ENCODE measurements at places on chromosomes 13 and 19.

GRCh38 chr13:70816853-70817252 lies 708.6 kb upstream of the KLHL1 start:
- DNase-seq = no peak

- DNase-seq = no peak
Measured at GRCh38 chr13:49499889-49500660, 4.3 kb downstream of the PHF11 start.

GRCh38 chr13:110306340-110306959 lies 507 bp downstream of the COL4A1 start:
- DNase-seq = no peak

GRCh38 chr13:32086791-32087441 lies 55.3 kb downstream of the FRY start:
- DNase-seq = no peak

DNA sequence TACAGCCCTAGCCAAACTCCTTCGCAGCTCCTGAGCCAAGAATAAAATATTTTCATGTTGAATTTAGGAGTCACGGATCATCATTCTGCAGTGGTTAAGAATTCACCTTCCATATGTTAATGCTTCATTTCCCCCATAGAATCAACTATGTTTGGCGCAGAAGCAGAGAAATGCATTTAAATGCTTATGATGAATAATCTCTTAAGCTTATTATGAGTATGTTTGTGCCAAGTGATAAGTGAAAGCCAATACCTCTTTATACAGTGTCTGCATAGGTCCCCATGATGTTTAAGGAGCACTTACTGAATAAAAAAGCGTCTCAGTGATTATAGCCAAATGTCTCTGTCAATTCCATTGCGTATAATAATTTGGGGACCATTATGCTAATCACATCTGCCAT lies 32.7 kb upstream of the POMP start:
- no peak for DNase-seq

- no peak for DNase-seq
Measured at GRCh38 chr13:62643799-62644524, 1228.3 kb upstream of the PCDH20 start.

DNA sequence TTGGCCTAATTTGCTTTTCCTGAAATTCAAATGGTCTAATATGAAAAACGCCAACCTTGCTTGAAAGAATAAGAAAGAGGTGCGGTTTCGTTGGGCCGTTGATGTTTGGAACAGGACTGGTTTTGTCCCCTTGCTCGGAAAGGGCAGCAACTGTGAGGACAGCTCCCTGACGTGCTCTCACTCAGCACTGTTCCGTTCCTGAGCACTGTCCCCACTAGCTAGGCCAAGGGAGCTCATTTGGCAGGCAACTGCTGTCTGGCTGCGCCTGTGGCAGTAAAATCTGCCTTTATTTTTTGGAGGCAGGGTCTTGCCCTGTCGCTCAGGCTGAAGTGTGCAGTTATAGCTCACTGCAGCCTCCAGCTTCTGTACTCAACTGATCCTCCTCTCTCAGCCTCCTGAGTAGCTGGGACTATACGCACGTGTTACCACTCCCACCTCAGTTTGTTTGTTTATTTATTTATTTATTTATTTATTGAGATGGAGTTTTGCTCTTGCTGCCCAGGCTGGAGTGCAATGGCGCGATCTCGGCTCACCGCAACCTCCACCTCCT lies 4.5 kb downstream of the LDLR start:
- no peak for DNase-seq

DNA sequence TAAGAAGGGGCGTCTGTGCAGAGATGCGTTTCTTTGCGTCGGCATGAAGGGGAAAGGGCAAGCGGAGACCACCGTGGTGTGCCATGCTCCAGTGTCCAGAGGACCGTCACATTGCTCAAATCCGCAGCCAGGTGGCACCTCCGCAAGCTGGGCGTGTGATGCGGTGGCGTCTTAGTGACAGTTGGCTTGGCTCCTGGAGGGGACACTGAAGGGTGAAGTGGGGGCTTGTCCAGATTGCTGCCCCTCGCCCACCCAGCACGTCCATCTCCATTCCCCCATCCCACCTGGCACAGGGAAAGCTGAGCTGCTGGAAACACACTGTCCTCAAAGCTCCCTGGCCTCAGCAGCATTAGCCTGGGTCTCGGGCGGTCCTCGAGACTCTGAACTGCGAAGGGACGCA lies 135.3 kb downstream of the SOX1 start:
- no peak for DNase-seq

- no peak for DNase-seq
Measured at GRCh38 chr13:113936166-113936965, 37.5 kb downstream of the C13orf46 start.

- DNase-seq = no peak
Measured at GRCh38 chr19:41844601-41845000, at the start of gene LYPD4. LYPD4 (minus strand) TSS chr19:41844683; CDS start chr19:41839285, 5,398 bp downstream.

GRCh38 chr19:54928299-54928698 lies 19.0 kb downstream of the NLRP7 start:
- DNase-seq = no peak

DNA sequence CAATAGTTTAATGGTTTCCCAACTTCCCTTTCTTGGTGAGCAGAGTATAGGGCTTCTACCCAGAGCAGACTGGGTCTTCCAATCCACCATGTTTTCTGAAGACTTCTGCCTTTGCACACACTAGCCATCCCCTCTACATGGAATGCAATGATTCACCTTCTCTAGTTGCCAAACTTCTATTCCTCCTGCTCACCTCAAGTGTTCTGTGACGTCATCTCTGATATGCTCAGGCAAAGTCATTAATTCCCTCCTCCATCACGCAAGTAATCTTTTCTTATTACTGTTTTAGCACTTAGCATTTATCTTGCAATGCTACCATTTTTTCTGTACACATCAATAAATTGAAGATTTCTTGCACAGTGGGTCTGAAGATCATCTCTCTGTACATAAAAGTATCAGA lies 174.2 kb downstream of the RBM26 start:
- no peak for DNase-seq

DNA sequence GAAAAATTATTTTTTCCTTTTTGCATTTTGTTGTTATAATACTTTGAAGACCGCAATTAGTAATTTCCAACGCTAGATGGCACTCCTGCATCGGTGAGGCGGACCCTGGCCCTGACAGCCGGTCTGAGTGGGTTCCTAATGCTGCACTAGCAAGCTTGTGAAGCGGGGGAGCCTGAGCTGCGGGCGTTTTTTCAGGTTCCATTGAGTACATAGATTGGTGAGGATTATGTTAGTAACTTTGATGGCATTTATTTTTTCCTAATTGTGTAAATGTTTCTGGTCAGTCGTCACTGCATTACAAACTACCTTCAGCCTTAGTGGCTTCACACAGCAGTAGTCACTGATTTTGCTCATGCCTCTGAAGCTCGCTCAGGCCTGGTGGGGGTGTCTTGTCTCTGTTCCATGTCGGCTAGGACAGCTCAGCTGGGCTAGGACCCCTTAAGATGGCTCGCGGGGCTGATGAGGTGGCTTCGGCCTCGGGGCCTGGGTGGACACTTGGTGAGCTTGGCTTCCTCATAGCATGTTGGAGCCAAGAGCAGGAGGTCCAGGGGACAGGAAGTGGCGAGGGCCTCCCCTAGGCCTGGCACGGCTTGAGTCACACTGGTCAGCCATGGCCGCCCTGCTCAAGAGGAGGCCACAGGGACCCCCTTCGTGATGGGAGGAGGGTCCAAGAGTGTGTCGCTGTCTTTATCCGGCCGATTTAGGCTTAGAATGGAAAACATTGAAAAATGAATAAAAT lies 25.0 kb downstream of the ERCC5 start:
- DNase-seq = peak; percentile 36

- DNase-seq = no peak
Measured at GRCh38 chr13:46615888-46616531, 63.0 kb downstream of the LRCH1 start.

GRCh38 chr13:109897988-109898624 lies 111.7 kb upstream of the IRS2 start:
- no peak for DNase-seq

- DNase-seq = no peak
Measured at GRCh38 chr19:13794398-13794756, 866 bp upstream of the ZSWIM4 start.

DNA sequence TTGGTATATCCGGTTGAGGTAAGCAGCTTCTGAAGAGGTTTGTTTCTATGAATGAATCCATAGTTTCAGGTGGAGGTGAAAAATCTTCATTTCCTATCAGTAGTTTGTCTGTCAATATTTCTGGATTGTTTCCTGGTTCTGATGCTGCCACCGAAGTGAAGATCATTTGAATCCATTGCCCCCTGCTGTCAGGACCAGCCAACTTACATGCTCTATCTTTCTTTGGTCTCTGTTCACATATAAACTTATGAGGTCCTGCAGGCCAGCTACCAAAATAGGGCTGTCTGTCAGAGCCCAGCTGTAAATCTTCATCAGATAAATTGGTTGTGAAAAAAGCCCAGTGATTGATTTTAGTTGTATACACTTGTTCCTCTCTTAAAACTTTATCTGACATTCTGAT lies 15.2 kb upstream of the N4BP2L1 start:
- DNase-seq = peak; percentile 23

DNA sequence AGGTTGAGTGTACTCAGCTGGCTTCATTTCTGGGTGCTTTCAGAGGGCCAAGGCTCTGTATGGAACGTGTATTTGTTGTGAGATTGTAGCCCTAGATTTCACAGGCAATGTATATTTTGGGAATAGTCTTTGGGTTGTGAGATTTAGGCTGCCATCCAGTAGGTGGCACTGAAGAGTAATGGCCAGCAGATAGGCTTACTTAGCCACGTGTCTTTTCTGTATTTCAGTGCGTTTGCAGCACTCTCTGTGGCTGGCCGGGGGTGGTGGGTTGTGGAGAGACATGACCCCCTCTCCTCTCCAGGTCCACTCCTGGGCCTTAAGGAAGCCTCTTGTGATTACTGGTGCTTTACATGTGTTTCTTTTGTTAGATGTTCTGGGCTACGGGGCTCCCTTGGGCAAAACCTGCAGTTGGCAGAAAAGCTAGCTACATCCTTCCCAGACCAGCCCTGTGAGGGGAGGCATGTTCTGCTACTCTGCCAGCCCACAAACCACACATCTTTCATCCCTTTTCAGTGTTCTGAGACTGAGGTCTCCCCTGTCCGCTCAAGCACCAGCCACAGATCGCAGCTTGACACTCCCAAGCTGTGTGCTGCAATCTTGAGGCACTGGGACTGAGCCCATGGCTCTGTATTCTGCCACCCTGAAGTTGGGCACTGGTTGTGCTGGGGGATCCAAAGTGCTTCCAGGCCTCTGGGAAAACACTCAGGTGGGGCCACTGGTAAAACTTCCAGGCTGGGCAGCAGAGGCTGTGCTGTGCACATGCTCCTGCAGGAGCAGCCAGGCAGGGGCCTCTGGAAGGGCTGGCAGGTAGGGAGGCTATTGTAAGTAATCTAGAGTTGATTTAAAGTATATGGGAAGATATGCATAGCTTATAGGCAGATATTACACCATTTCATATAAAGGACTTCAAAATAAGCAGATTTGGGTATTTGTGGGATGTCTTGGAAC lies 1096.8 kb upstream of the PCDH20 start:
- DNase-seq = no peak

- no peak for DNase-seq
Measured at GRCh38 chr13:68261105-68261504, 1031.0 kb upstream of the PCDH9 start.

DNA sequence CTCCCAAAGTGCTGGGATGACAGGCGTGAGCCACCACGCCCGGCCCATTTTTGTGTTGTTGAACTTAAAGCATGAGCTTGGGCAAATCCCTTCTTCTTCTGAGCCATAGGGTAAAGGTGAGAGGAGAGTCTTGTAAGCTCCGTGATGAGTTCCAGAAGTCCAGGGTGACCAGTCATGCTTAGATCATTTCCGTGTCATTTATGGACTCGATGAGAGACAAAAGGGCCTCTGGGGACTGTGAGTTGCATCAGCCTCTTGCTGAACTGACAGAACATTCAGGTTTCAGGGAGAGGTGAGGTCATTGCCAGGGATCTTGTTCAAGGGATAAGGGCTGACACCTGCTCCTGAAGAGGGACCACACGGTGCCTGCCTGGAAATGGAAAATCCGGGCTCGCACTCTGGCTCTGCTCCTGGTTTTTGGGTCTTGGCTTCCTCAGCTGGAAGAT lies 53.6 kb downstream of the GADD45B start:
- no peak for DNase-seq

- DNase-seq = no peak
Measured at GRCh38 chr13:113124211-113124970, 1.8 kb downstream of the F10 start.

- no peak for DNase-seq
Measured at GRCh38 chr13:112179995-112180394, 113.0 kb downstream of the SOX1 start.

- no peak for DNase-seq
Measured at GRCh38 chr13:67736646-67737420, 506.7 kb upstream of the PCDH9 start.

DNA sequence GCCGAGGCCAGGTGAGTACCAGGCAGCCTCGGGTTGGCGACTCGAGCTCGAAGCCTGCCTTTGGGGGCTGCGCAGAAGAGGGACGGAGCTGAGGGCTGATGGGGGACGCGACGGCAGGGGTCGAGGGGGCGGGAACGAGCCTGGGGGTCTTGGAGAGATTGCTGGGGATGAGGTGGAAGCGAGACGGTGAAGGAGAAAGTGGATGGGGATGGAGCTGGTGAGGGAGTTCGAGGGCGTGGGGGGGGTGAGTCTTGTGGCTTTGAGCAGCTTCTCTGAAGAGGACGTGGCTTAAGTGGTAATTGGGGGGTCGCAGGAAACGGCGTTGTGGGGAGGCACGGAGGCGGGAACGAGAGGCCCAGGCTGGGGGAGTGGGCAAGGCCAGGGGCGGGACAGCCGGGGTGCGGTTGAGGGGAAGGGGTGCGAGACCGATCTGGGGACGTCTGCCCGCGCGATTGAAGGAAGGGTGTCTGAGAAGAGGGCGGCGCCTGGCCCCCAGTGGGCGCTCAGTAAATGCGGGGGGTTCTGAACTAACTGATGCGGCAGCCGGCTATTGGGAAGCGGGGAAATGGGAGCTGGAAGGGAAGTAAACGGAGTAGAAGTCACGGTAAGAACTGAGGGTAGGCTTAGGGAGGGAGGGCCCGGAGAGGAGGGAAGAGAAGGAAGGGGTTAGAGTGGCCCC lies 426 bp downstream of the MYO9B start:
- peak; percentile 48 for DNase-seq

- no peak for DNase-seq
Measured at GRCh38 chr13:22077205-22077683, 406.4 kb downstream of the FGF9 start.

DNA sequence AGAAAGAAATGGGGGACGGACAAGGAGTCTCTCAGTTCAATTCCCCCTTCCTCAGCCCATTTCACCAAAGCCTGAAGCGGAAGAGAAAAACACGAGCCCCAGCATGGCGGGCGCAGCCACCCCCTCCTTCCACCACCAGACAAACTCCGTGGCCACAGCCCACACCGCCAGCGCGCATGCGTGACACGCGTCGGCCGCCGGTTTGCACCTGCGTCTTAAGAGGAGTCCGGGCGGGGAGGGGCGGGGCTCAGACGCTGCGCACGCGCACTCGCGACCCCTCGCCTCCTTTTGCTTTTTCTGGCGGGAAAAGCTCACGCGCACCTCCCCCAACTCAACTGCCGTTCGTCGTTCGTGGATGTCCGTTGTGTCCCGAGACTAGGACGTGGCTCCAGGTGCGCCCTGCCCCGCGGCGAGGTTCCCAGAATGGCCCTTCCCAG lies at the start of gene KASH5:
Gene KASH5, plus strand, starts transcription at position 314 of the 437 bp plus-strand sequence. CDS start 2,635 bp downstream, outside the sequence.
- peak; percentile 91 for DNase-seq

GRCh38 chr19:10361569-10362011 lies 18.8 kb downstream of the TYK2 start:
- DNase-seq = no peak

- no peak for DNase-seq
Measured at GRCh38 chr19:45071969-45072790, 4.1 kb downstream of the ZNF296 start.

- DNase-seq = no peak
Measured at GRCh38 chr13:105291987-105292386, 1243.5 kb downstream of the EFNB2 start.

- DNase-seq = no peak
Measured at GRCh38 chr13:112997188-112998130, 28.4 kb downstream of the MCF2L start.

All from stimulated activated CD4-positive, alpha-beta T cell treated with anti-CD3 and anti-CD28 coated beads, Interleukin-4, amount 100 ng/mL, for 1 hour (primary cell).